NCI-H2029 treated with DMSO at 0.1 percent for 48 hours (cell line): ENCODE measurements at places on chromosomes 5 and 9.

GRCh38 chr9:24351258-24351657, 194.4 kb downstream of the IZUMO3 start:
- DNase-seq = no peak

GRCh38 chr9:125743682-125744428, 3.3 kb upstream of the PBX3 start:
- DNase-seq = no peak

GRCh38 chr5:149358294-149358651, 427 bp downstream of the PCYOX1L start:
- DNase-seq = no peak

DNA sequence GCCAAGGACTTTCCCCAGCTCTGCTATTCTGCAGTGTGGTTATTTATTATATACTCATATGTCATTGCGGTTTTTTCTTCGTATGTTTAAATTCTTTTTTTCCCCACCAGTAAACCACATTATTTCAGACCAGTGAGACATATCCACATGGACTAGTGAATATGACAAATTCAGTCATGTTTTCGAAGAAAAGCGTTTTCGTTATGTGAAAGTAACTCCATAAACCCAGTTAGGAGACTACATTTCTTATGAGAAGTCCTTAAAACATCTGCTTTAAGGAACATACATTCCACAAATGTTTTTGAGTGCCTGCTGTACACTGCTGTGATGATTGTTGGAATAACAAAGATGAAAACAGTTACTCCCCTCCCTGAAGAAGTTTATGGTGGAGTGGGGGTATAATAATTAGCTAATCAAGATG, 591.8 kb upstream of the CLINT1 start:
- DNase-seq = no peak

- no peak for DNase-seq
Observed at GRCh38 chr9:77643871-77644270, 4.3 kb downstream of the GNA14 start.

GRCh38 chr5:37850226-37850865, 10.5 kb upstream of the GDNF start:
- DNase-seq = no peak

DNA sequence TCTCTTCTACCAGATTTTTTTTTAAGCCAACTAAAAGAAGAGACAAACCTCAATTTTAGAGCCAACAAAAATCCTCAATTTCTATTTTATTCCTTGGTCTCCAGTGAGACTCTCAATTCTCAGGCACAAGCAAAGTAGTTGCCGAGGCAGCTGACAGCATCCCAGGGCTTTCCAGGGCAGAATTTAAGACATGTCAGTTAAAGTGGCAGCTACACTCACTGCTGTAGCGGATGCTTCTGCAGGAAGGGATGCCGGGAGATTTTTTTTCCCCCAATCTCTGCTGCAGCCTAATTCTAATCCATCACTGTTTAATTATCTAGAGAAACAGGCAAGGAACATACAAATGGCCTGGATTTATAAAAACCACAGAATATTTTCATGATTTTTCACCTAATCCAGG, 57.0 kb downstream of the TTC39B start:
- DNase-seq = no peak

DNA sequence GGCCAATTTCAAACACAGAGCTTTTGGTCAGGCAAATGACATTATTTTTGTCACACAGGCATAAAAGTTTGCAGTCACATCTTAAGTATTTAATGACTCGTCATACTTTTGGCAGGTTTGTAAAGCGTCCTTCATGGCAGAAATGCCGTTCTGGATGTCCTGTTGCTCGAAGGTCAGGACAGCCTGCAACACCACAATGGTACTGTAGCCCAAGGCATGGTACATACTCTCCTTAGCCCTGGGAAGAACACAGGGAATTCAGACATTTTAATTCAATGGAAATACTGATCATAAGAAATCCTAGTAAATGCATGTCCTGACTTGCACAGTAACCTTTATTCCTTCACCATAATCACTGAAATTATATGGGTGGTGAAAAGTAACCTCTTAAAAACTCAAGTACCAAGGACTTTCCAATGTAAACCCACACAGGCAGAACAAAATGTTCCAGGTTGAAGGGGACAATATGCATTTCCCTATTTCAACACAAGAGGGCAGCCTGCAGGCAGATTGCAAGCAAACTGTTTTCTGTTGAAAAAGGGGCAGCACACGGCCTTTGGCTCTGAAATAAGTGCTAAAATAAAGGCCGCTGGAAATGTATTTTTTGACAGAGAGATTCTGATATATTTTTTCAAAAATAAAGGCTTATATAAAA, 95.7 kb downstream of the TTC39B start:
- peak; percentile 23 for DNase-seq

GRCh38 chr9:121573717-121574485, 74.3 kb upstream of the GGTA1 start:
- DNase-seq = no peak
